SJCRH30 (cell line): ENCODE measurements at places on chromosomes 4 and X. TPM values are rescaled to one million over a fixed set of nuclear protein-coding genes. Genes with fewer than 3 reads are reported as not detected.

Gene HEPH
- 0.10 and 0.30 TPM in 2 replicates for total RNA-seq

Gene NPY2R
- not detected in 2 replicates for total RNA-seq

Gene TIMM8A
- 20.5 and 21.0 TPM in 2 replicates for total RNA-seq

Gene APELA
- not detected in 2 replicates for total RNA-seq

Gene GAGE1
- not detected in 2 replicates for total RNA-seq

Gene IL2
- total RNA-seq, result not detected in 2 replicates

Gene UGT2B10
- not detected in 2 replicates for total RNA-seq

Gene SPATA18
- total RNA-seq, result not detected in 2 replicates

Gene GPR173
- 1.3 TPM in 2 replicates for total RNA-seq

Gene STPG2
- total RNA-seq, result not detected in 2 replicates

Gene S100G
- not detected in 2 replicates for total RNA-seq

Gene CYTL1
- 6.6 and 8.1 TPM in 2 replicates for total RNA-seq

Gene AFP
- total RNA-seq, result 12.7 and 13.3 TPM in 2 replicates

Gene HPRT1
- 20.6 and 24.0 TPM in 2 replicates for total RNA-seq

Gene PCDH7
- total RNA-seq, result 135 and 150 TPM in 2 replicates

Gene RPA4
- total RNA-seq, result 0.38 and 1.0 TPM in 2 replicates

Gene DMRTC1
- not detected in 2 replicates for total RNA-seq

Gene CNKSR2
- 24.7 and 33.0 TPM in 2 replicates for total RNA-seq

Gene CABS1
- not detected in 2 replicates for total RNA-seq

Gene WDR17
- 1.6 TPM in 2 replicates for total RNA-seq

Gene IL3RA
- not detected in 2 replicates for total RNA-seq

GRCh38 chr4:99847362-99847976, 30.8 kb downstream of the DAPP1 start:
- no peak for DNase-seq

DNA sequence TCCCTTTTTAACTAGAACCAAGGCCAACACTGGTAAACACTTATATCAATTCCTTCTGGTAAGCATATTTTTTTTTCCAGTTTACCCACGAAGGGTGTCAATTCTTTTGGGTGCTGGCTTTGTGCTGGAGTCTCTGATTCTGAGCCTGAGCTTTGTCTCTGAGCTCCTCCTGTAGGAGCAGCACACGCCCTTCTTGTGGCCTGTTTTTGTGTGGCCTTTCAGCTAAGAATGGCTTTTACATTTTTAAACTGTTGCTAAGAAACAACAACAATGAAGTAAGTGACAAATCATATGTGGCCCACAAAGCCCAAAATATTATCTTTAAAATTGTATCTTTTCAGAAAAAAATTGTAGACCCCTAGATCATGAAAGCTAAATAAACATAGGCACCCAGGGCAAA, 98.0 kb upstream of the TBC1D9 start:
- no peak for DNase-seq

DNA sequence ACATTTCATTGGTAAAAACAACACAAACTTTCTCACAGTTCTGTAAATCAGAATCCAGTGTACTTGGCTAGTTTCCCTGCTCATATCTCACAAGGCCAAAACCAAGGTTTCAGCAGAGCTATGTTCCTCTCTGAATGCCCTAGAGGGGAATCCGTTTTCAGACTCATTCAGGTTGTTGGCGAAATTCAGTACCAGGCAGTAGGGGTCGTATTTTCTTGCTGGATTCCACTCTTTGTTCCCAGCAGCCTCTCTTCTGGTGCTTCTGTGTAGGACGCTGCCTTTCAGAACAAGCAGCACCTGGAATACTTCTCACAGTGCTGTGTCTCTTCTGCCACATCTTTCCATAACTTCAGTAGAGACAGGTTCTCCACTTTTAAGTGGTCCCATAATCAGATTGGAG, 351.9 kb downstream of the PCDH18 start:
- DNase-seq, result no peak

- DNase-seq, result no peak
These were observed 125.0 kb downstream of the PPP3CA start for GRCh38 chr4:101222156-101222845.

GRCh38 chr4:110088670-110089069, 109.7 kb downstream of the ELOVL6 start:
- DNase-seq, result no peak

GRCh38 chr4:142044271-142044670, 407.9 kb downstream of the IL15 start:
- DNase-seq, result peak; percentile 5

DNA sequence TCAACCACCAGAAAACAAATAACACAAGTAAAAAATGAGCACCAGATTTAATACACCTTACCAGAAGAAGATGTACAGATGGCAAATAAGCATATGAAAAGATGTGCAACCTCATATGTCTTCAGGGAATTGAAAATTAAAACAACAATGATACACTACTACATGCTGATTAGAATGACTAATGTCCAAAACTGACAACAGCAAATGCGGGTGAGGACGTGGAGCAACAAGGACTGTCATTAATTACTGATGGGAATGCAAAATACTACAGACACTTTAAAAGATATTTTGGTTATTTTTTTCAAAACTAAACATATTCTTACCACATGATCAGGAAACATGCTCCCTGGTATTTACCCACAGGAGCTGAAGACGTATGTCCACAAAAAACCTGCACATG, 140.3 kb downstream of the FRYL start:
- no peak for DNase-seq

- DNase-seq, result no peak
These were observed 81.5 kb upstream of the F9 start for GRCh38 chrX:139448996-139449395.

- peak; percentile 70 for DNase-seq
These were observed 26.7 kb downstream of the HTT-AS start for GRCh38 chr4:3047464-3048286.

GRCh38 chr4:108010167-108010566, 20.5 kb downstream of the HADH start:
- DNase-seq, result no peak

DNA sequence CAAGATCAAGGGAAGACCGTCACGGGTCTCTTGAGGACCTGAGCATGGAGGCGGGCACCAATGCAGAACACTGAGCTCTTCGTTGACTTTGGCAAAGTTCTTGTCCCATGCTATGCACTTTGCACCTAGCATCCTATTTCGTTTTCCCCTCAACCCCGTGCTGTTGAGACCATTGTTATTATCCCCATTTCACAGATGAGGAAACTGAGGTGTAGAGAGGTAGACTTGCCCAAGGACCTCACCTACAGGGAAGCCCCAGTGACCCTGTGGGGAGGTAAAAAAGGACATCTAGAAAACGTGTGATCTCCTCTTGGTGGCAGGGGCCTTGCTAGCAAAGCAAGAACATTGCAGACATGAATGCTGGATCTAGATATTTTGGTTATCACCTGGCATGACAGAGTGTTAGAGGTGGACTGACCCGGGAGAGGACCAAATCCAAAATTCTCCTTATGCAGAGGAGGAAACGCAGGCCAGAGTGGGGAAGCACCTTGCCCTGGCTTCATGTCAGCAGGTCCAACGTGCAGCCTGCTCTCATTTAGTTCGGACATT, 48.5 kb downstream of the SEPSECS start:
- DNase-seq, result no peak

DNA sequence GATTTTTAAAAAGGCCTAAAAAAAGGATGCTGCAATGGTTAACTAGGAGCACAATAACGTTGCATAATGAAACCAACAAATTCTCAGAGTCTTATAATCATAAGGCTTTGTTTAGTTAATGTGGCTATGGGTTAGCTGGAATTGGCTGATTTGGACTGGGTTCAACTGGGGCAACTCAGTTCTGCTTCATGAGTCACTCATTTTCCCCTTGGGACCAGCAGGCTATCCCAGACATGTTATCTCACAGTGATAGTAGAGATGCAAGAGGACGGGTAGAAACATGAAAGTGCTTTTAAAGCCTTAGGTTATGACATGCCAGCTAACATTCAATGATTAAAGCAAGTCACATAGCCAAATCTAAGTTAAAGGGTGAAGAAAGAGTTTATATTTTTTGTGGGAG, 189.2 kb upstream of the GK2 start:
- DNase-seq, result no peak

- no peak for DNase-seq
These were observed 36.5 kb downstream of the TXLNG start for GRCh38 chrX:16822723-16823122.

- DNase-seq, result no peak
These were observed 9.4 kb upstream of the HERC5 start for GRCh38 chr4:88447371-88448095.

- no peak for DNase-seq
These were observed 101.7 kb upstream of the FRG1 start for GRCh38 chr4:189838821-189839497.

DNA sequence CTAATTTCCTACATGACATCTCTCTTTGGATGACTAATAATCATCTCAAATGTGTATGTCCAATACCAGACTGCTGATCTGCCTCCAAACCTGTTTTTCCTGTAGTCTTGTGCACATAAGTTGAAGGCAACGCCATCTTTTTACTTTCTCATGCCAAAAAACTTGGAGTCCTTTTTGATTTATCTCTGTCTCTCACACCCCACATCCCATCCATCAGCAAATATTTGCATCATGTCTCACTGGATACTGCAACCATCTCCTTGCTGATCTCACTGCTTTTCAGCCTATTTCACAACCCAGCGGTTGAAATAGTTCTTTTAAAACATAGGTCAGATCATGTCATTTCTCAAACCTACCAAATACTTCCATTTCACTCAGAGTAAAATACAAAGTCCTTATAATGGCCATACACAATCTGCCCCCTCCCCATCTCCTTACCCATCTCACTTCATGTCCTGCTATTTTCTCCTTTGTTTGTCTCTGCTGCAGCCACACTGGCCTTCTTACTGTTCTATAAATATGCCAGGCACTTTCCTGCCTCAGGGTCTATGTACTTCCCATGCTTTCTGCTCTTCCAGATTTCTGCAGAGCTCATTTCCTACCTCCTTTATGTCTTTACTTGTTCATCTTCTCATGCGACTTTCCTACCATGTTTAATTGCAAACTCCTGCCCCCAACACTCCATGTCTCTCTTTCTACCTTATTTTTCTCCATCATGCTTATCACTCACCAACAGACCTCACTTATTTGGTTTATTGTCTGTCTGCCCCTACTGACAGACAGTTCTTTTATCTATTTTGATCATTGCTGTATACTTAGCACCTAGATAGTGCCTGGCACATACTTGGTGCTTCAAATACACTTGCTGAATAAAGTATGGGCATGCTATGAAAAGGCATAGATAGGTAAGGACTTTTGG, 98.8 kb downstream of the ANXA3 start:
- DNase-seq, result no peak

DNA sequence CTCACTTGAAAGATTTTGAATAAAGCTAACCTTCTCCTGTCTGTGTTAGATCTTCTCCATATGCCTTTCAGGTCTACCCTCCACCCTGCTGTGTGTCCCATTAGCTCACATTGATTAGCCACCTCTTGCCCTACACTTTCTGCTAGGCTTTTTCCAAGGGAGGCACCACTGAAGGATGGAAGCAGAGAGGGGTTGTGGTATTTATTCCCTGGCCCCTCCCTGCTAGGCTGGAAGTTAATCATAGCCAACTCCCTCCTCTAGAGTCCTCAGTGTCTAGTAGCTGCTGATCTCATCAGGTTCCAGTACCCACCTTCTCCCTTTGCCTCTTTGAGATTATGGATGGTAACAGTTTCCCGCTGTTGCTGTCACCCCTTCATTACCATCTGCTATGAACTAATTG, 8.9 kb upstream of the SMIM43 start:
- no peak for DNase-seq

GRCh38 chr4:52102587-52102986, 51.5 kb downstream of the SPATA18 start:
- DNase-seq, result no peak

GRCh38 chrX:48569958-48570357, 4.3 kb upstream of the RBM3 start:
- DNase-seq, result no peak

DNA sequence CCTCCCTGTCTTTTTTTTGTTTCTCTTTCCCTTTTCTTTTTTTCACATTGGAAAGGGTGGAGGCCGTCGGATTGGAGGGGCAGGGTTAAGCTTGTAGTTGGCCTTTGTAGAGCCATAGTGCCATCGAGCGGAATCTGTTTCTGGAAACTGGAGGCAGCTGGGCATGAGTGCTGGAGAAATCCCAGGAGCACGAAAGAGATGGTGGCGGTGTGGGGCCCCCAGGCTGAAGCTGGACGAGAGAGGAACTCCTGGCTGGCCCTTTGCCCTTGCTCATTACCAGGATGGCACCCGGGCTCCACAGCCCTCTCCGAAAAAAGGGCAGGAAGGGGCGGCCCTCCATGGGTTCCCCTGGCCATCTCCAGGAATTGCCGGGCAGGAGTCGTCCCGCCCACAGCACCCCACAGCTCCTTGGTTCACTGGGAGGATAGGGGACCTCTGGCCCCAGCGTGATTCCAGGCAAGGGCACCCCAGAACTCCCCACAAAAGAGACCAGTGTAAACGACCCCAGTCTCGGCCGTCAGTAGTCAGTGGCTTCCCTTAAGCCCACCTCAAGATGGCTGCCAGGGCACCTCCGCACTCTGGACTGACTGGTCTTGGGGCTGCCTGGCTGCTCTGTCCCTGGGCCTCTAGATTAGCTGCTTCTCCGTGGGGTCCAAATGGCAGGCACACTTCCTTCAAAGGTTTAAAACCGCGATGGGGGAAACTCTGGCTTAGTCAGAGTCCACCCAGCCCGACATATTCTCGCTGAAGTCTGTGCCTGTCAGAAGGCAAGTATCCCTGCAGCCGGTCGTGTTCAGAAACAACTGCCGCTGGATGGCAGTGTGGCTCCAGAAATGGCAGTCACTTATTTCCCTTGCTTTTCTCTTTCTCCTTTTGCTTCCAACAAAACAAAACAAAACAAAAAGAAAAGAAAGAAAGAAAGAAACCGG, 74.1 kb downstream of the NBDY start:
- no peak for DNase-seq

DNA sequence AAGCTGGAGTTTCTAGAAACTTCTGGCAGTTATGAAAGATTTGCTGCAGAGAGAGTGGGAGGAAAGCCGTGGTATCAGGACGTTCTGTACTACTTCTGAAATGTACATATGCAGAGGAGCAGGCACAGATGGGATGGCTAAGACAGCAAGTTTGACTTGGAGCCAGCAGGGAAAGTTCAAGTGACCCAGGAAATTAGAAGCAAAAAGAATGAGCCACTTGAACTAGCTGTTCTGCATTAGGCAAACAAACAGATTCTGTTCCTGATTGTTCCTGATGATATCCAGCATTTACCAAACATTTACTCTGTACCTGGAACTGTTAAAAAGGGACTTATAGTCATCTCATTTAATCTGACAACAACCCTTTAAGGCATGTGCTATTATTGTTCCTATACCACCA, 41.4 kb upstream of the CXCL13 start:
- DNase-seq, result no peak

DNA sequence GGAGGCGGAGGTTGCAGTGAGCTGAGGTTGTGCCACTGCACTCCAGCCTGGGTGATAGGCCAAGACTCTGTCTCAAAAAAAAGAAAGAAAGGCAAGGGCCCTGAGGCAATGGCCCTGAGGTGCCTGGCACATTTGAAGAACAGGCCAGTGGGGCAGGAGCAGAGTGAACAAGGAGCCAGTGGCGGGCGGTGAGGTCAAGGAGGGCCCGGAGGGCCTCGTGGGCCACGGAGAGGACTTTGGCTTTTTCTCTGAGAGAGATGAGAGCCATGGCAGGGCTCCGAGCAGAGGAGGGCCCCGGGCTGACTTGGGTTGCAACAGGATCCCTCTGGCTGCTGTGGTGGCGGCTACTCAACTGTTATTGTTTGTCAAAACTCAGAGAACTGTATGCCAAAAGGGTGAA, 13.3 kb downstream of the FTSJ1 start:
- DNase-seq, result no peak

GRCh38 chr4:79155336-79155735, 170.5 kb downstream of the NAA11 start:
- peak; percentile 84 for DNase-seq
